ENCODE measurements at places on chromosomes 6 and 20.

DNA sequence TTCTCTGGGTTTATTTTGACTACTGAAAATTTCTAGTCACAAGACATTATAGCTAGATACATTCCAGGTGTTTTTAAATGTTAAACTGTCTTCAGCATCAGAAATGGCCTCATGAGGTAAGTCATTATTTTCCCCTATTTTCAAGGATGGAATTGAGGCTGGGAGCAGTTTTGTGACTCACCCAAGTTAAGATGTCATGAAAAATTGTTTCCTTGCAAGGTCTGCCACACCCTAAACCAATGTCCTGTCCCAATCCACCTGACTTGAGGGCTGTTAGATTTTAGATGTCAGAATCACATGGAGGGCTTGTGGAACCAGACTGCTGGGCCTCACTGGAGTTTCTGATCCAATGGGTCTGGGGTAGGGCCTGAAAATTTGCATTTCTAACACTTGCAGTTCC lies 16.9 kb downstream of the SLC22A3 start:
- DNase-seq: no peak

DNA sequence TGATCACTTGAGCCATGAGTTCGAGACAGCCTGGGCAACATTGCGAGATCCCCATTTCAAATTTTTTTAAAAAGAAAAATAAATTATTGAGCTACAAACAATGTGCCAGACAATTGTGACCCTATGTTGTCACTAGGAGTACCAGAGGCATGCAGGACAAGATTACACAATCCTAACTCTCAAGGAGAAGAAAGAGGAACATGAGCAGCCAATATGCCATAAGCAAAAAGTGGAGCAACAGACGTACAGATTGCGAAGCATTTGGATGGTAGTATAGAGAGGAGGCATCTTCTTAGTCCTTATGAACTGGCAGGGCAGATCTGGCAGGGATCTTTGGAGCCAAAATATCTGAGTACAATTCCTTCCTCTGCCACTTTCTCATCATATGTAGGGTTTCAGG lies 156.4 kb downstream of the OR2B2 start:
- no peak for DNase-seq

GRCh38 chr6:43775535-43775885 lies 5.5 kb downstream of the VEGFA start:
- DNase-seq: no peak

GRCh38 chr6:11067348-11067747 lies 23.2 kb upstream of the ELOVL2 start:
- DNase-seq: no peak

GRCh38 chr6:1310628-1311399 lies 1.1 kb upstream of the FOXQ1 start:
- DNase-seq: no peak

GRCh38 chr6:75368864-75369402 lies 84.3 kb upstream of the TMEM30A start:
- DNase-seq: no peak

DNA sequence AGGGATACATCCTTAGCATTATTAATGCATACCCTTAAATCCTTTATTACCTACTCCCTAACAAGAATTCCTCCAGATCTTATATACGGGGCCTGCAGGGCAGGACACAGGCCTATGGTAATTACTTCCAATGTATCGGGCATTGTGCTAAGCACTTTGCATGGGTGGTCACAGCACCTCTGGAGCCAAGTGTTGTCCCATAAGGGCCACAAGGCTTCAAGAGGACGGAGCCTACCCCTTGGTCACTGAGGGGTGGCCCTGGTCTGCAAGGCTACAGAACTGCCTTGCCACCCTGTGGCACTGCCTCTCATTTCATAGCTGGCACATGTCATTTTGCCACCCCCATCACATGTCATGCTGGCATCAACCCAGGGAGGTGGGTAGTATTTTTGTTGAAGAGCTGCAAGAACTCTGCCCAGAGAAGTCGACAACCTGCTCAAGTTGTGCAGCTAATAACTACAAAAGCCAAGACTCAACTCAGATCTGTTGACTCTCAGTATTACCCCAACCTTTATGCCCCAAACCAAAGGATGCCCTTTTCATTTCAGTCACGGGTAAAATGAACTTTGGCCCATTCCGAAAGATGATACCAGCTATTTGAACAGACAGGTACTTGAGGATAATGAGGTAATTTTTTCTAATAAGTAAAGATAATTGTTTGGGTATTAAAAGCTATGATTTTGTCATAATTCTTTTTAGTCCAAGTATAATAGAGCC lies 144.1 kb upstream of the AKAP12 start:
- DNase-seq: no peak

DNA sequence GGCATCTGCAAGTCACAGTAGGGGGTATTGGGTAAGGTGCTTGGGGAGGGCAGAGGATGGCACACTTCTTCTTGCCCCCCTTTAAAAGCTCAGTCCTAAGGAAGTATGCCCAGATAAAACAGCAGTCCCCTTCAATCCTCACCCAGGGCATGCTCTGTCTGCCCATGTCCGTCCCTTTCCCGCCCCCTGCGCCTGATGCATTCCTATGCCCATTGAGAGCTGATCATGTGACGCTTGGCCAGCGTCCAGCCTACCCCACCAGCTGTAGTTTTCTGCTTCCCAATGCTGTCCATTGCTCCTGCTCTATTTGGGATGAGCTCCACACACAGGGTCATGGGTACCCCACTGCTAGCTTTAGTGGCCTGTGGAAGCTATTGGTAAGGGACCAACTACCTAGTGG lies 8.3 kb downstream of the SIGLEC1 start:
- DNase-seq: no peak
